ENCODE measurements at places on chromosomes 1 and 21.

DNA sequence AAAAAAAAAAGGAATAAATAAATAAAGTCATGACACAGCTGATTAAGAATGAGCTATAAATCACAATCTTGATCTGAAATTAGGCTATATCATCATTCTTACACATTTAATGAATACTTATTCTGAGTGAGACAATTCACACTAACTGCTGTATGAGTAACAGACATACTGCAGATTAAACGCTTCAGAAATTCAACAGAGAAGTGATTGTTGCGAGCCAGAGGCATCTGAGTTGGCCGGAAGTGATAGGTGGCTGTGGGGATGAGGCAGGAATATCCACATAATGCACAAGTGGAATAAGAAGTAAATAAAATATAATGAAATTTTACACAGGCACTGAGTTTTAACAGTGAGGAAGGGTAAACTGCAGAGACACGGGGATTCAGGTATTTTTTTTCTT is 142.4 kb downstream of the APP start:
- no peak for DNase-seq

- no peak for DNase-seq
Observed at GRCh38 chr1:216433175-216433574, 9.9 kb upstream of the USH2A start.

- peak; percentile 94 for DNase-seq
Observed at GRCh38 chr1:243917177-243917862, 67.3 kb upstream of the AKT3 start.

GRCh38 chr1:24093732-24094131 is 18.2 kb downstream of the MYOM3 start:
- DNase-seq, result no peak

- DNase-seq, result no peak
Observed at GRCh38 chr1:43832998-43833397, 100.6 kb upstream of the ARTN start.

- DNase-seq, result peak; percentile 69
Observed at GRCh38 chr1:76901158-76901767, 34.0 kb downstream of the ST6GALNAC5 start.

DNA sequence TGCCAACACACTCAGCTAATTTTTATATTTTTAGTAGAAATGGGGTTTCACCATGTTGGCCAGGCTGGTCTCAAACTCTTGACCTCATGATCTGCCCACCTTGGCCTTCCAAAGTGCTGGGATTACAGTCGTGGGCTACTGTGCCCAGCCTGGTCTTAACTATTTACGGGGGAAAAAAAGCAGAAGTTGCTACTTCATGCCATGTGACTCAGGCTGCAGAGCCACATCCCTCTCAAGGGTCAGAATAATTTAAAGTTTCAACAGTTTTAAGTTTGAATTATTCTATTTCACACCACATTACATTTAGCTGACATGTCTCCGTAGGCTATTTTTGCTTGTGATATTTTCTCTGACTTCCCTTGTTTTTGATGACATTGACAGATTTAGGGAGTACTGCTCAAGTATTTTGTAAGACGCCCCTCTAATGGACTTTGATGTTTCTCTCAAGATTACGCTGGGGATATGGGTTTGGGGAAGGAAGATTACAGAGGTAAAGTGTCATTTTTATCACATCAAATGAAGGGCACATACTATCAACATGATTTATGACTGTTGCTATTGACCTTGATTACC is 14.6 kb upstream of the AGBL4 start:
- no peak for DNase-seq

GRCh38 chr1:100799548-100799947 is 80.0 kb downstream of the VCAM1 start:
- no peak for DNase-seq

DNA sequence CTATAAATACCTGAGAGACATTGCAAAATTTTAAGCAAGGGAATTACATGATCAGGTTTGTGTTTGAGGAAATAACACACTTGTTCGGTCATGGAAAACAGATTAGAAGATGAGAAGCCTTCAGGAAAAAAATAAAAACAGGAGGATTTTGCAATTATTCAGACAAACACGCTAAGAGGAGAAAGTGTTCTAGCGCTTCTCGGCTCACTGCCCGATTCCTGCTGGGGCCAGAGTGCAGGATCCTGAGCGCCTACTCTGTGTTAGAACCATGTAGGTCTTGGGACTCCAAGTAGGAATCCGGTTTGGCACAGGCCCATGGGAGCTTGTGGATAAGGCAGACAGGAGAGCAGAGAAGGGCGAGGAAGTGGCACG is 8.1 kb upstream of the PRELP start:
- DNase-seq, result no peak

- peak; percentile 5 for DNase-seq
Observed at GRCh38 chr1:79293611-79294010, 287.1 kb upstream of the ADGRL4 start.

Data from EL (cell line).